ENCODE measurements at places on chromosomes 6 and 20.

DNA sequence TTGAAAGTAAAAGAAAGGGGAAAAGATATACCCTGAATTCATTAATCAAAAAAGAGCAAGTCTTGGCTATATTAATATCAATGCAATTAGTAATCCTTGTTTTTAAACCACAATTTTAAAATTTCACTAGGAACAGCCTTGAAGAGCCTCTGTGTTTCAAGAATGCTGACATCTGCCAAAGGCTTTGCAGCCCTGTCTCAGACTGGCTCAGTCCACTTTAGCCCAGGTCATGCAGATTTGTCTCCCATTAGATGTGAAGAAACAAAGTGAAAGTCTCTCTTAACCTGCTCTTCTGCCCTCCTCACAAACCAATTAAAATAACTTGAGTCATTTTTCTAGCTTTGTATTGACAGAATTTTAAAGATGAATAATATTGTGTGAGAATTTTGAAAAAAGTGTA lies 102.7 kb upstream of the CARMIL1 start:
- H3K36me3 ChIP-seq, result no peaks in the 10 kb centered on the region
- DNase-seq, result no peak
- no peak overlapping the region for H3K27ac ChIP-seq
- H3K4me3 ChIP-seq, result no peak overlapping the region
- H3K27me3 ChIP-seq, result no peaks in the 10 kb centered on the region
- peaks cover 4% of the 10 kb centered on the region for H3K4me1 ChIP-seq

- DNase-seq, result peak; percentile 26
- no peak overlapping the region for H3K4me3 ChIP-seq
These were observed 6.4 kb downstream of the MYLK4 start for GRCh38 chr6:2744209-2744771.

DNA sequence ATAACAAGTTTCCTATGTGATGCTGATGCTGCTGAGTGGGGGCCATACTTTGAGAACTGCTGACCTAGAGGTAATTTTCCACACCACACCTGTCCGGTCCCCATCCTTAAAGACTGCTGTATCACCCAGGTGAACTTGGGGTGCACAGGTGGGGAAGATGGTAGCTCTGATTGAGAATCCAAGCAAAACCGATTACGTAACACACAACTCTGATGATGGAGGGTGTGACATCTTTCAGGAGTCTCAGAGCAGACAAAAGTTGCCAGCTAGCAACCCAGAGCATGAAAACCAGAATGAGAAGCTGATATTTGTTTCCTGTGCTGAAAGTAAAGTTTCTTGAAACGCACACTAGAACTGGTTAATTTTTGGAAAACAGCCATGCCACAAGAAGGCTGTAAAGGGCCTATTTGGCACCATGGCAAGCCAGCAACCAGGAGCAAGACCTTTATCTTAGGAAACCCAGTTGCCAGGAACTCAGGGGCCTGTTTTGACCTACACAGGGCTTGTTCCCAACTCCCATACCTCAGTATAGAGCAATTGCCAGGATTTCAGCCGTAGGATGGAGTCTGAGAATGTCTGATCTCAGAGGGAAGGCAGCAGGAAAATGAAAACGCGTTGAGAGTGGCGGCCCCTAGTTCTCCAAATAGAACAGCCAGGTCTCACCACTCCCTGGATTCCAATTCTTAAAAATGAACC lies 21.6 kb upstream of the TBC1D7 start:
- no peak for DNase-seq
- H3K27ac ChIP-seq, result no peak overlapping the region
- H3K27me3 ChIP-seq, result no peaks in the 10 kb centered on the region
- peaks cover 7% of the 10 kb centered on the region for H3K4me1 ChIP-seq
- H3K36me3 ChIP-seq, result no peaks in the 10 kb centered on the region

DNA sequence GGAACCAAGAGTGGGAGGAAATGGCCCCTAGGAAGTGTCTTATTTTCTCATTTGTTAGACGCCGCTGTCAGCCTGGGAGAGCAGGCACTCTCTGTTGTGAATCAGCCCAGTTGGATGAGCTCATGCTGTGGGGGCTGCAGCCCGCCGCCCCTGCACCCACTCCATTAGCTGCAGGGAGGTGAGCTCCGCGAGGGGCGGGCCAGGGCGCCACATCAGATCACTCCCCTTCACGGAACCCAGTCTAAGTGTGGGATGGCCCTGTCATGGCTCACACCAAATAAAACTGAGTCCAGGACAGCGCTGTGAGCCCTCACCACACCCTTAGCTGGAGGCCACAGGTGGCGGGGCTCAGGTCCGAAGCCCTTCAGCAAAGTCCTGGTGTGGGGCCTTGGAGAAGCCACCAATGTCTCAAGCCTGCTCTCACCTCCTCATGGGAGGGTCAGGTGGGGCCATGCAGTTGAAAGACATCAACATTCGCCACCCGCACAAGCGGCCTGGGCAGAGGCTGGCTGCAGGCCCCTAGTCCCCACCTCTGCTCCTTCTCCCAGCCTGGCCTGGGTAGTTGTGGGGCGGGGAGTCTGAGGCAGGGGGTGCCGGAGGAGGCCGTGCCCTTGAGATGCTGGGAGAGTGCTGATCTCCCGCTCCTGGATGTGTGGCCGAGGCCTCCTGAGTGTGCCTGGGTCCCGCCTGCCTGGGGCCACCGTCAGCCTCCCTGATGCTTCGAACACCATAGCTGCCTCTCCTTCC lies 66.2 kb upstream of the SLCO4A1 start:
- H3K36me3 ChIP-seq, result no peaks in the 10 kb centered on the region
- no peaks in the 10 kb centered on the region for H3K4me1 ChIP-seq
- no peak overlapping the region for H3K27ac ChIP-seq
- H3K4me3 ChIP-seq, result no peak overlapping the region

DNA sequence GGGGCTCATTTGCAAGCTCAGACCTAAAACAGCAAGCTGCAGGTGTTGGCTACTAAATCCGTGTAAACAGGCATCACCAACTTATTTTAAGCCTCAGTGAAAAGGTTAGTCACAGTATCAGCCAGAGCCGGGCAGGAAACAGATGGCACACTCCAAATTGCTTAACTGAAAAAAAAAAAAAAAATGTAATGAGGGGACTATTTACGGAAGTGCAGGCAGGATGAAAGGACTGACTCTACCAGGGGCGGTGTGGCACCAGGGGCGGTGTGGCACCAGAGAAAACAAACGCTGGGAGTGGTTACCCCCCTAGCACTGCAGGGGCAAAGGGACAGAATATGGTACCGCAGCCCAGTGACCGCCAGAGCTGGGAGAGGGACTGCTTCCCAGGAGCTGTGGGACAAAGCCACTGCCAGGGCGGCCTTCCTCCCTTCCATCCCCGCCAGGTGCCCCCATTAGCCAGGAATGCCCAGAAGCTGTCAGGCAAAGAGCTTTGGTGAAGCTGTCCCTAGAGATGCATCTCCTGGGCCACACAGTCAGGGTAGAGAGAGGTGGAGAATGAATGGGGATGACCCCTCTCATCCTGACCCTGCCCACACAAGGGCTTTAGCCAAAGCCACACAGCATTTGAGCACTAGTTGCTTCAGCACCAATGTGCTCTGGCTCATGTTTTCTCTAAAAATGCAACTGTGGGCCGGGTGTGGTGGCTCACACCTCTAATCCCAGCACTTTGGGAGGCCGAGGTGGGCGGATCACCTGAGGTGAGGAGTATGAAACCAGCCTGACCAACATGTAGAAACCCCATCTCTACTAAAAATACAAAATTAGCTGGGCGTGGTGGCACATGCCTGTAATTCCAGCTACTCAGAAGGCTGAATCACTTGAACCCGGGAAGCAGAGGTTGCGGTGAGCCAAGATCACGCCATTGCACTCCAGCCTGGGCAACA lies 39.6 kb upstream of the GFOD1 start:
- peaks cover 1% of the 10 kb centered on the region for H3K4me1 ChIP-seq
- DNase-seq, result no peak
- no peak overlapping the region for H3K27ac ChIP-seq
- no peak overlapping the region for H3K4me3 ChIP-seq
- no peaks in the 10 kb centered on the region for H3K27me3 ChIP-seq

DNA sequence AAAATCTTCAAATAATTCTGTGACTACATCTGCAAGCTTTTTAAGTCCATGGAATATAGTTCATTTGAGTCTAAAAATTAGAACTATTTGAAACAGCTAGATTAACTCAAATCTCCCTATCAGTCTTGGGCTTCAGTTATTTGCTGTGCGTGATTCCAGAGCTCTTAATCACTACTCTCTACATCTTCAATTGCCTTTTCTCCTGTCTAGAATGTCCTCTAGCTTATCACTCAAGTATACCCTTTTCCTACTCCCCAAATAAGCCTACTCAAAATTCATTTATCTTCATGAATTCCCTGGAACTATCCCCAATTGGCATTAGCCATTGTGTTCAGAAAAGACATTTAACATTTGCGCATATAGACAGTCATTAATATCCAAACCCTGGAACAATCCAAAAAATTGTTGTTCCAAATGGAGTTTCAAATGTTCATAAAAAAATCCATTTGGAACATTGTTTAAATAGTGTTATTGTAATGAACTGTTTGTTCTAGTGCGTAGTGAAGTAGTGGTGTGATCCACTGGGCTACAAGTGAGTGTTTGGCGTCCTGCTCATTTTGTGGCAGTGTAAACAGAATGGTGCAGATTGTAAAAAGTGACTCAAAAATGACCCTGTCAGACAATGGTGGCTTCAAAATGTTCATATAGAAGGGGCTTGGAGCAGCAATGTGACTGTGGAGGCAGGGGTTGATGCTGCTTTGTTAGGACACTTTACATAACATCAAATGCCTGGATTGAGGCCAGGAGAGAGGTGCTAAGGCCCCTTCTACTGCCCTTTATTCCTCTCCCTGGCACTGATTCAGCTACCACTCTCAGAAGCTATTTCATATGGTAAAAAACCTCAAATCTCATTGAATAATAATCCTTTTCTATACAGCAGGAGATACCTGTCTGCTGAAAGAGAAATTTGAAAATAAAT lies 122.3 kb downstream of the KIF6 start:
- no peaks in the 10 kb centered on the region for H3K27me3 ChIP-seq
- H3K4me1 ChIP-seq, result no peaks in the 10 kb centered on the region
- DNase-seq, result no peak

- no peak overlapping the region for H3K27ac ChIP-seq
- no peaks in the 10 kb centered on the region for H3K27me3 ChIP-seq
- no peaks in the 10 kb centered on the region for H3K4me1 ChIP-seq
- DNase-seq, result no peak
These were observed 142.2 kb upstream of the MAP3K7 start for GRCh38 chr6:90729057-90729456.

- no peaks in the 10 kb centered on the region for H3K27me3 ChIP-seq
- H3K27ac ChIP-seq, result no peak overlapping the region
- DNase-seq, result no peak
- H3K4me3 ChIP-seq, result no peak overlapping the region
- H3K4me1 ChIP-seq, result peaks cover 7% of the 10 kb centered on the region
These were observed 73.2 kb downstream of the CDYL start for GRCh38 chr6:4849226-4850022.

DNA sequence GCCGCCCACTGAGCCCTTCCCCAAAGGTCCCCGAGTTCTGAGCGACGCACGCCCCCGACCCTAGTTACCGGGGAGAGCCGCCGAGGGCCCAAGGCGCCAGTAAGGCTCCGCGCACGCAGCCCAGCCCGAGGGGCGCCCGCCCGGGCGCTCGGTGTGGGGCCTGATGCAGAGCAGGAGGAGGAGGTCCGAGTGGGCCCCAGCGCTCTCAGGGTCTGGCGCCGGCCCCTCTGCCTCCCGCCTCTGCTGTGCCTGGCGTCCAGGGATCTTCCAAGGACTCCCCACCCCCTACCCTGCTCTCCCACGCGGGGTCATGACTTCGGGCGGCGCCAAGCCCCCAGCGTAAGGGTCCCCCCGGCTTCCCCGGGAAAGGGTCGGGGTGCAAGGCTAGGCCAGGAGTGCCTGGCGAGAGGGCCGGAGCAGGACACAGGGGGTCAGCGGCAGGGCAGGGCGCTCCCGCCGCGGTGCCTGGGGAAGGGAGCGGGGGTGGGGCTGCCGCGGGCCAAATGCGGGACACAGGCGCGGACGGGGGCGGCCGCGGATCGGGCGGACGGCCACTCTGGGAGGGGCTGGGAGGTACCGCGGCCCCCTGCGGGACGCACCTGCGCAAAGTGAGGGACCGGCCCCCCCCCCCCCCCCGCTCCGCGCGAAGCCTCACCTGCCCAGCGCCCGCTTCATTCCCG lies 637 bp downstream of the ABHD12 start:
- DNase-seq, result peak; percentile 52
- H3K4me3 ChIP-seq, result peak overlapping the region; percentile 80
- H3K27ac ChIP-seq, result peak overlapping the region; percentile 17
- H3K4me1 ChIP-seq, result peaks cover 5% of the 10 kb centered on the region
- H3K27me3 ChIP-seq, result no peaks in the 10 kb centered on the region

DNA sequence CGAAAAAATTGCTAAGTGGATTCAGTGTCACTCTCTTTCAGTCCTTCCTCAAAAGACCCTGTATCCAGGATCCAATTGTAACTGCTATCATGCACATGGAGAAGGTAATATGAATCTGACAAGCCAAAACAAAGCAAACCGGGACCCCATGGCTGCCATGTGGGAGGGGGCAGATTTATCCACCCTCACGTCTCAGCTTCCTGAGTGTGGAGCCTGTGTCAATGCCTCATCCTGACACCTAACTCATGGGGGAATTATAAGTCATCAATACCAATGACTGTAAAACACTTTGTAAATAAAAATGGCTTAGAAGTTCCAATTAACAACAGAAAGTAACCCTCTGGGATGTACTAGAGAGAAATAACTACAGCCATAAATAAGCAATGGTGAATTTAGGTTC lies 174.1 kb upstream of the MCHR2 start:
- no peaks in the 10 kb centered on the region for H3K36me3 ChIP-seq
- no peaks in the 10 kb centered on the region for H3K27me3 ChIP-seq
- DNase-seq, result no peak

- peaks cover 6% of the 10 kb centered on the region for H3K4me1 ChIP-seq
- no peak overlapping the region for H3K4me3 ChIP-seq
These were observed 27.2 kb upstream of the KIF25 start for GRCh38 chr6:167970230-167970629.

DNA sequence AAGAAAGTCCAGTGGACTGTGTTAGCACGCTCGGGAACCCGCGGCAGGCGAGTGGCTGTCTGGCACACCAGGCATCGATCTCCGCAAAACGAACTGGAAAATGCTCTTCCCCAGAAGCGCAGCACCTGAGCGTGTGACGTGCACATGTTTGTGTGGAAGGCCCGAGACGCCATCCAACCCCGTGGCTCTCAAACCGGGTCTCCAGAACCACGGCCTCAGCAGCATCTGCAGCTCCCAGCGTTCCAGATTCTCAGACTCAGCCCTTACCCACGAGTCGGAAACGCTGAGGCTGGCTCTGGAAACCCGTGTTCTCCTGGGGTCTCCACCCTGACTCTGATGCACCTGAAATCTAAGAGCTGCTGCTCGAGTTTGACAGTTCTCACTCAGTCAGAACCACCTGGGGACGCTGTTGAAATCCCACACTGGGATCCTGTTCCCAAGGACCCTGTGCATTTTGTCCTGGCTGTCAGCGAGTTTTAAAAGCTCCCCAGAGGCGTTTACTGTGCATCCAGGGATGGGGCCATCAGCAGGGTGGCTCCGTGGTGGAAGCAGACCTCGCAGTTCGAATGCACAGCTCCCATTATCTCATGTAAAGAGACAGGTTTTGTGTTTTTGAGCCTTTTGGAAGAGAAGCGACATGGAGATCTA lies 69.0 kb downstream of the DLL1 start:
- no peak overlapping the region for H3K27ac ChIP-seq
- no peaks in the 10 kb centered on the region for H3K27me3 ChIP-seq
- no peaks in the 10 kb centered on the region for H3K36me3 ChIP-seq
- no peak overlapping the region for H3K4me3 ChIP-seq
- no peak for DNase-seq
- H3K4me1 ChIP-seq, result peaks cover 14% of the 10 kb centered on the region

GRCh38 chr20:25136643-25137559 lies 55.0 kb upstream of the VSX1 start:
- DNase-seq, result peak; percentile 69
- H3K27me3 ChIP-seq, result peaks cover 57% of the 10 kb centered on the region
- H3K27ac ChIP-seq, result peak overlapping the region; percentile 38
- peaks cover 10% of the 10 kb centered on the region for H3K4me1 ChIP-seq
- H3K4me3 ChIP-seq, result no peak overlapping the region

Data from mesenchymal stem cell (in vitro differentiated cells and primary cell).